ENCODE measurements at places on chromosomes 11 and 22.

- no peak for DNase-seq
Measured at GRCh38 chr11:102849311-102849710, 5.9 kb upstream of the MMP3 start.

- peak; percentile 50 for DNase-seq
Measured at GRCh38 chr11:123174196-123175183, 20.6 kb downstream of the CLMP start.

- DNase-seq: no peak
Measured at GRCh38 chr22:26333088-26333800, 95.8 kb upstream of the ASPHD2 start.

DNA sequence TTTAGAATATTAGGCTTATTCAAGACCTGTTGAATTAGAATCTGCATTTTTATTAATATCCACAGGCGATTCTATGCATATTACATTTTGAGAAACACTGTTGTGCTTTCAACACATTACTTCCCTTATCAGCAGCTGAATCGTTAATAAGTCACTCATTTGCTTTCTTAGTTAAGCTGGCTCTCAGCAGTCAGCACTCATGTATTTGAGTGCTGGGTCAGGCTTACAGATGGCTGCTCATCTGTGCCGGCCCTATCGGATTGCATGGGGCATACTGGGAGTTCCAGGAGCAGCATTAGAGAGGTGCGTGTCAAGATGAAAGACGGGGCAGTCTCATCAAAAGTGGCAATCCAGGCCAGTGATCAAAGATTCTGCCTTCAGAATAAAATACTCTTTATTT lies 10.8 kb upstream of the OR51L1 start:
- DNase-seq: peak; percentile 73

GRCh38 chr22:37549704-37550059 lies 10.6 kb upstream of the CDC42EP1 start:
- DNase-seq: peak; percentile 74

DNA sequence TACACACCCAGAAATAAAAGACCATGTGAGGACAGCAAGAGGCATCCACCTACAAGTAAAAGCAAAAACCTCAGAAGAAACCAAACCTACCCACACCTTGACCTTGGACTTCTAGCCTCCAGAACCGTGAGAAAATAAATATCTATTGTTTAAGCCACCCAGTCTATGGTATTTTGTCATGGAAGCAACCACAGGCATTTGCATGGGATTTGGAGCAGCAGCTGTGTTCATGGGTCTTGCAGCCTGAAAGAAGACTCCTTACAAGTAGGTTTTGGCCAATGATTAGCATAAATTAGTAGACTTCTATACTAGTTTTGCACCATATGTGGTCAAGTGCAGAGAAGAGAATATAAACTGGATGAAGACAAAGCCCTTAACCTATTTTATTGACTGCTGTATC lies 27.9 kb downstream of the FSHB start:
- no peak for DNase-seq

GRCh38 chr11:15801616-15802015 lies 554.7 kb downstream of the SOX6 start:
- no peak for DNase-seq

DNA sequence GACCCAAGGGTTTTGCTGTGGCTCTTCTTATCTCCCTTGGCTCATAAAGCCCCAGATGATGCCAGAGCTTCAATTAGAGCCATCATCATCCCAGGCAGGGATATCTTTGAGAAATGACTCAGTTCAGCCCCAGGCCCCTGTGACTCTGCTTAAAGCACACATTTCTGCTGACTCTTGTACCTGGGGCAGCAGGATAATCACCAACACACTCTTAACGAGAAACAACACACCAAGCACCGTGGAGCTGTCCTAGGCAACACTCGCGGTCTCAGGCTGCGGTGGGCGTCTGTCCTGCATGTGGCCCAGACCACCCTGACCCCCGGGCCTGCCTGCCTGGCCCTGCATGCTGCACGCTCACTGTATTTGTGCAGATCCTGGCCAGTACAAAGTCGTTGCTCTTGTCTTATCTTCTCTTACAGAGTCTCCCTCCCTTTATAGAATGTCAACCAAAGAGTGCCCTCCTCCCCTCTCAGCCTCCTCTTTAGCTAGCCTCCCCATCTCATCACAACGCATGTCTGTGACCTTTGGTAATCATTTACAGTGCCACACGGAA lies 114.2 kb upstream of the PARVA start:
- no peak for DNase-seq

GRCh38 chr11:120815319-120816100 lies 208.4 kb upstream of the TBCEL start:
- DNase-seq: no peak

DNA sequence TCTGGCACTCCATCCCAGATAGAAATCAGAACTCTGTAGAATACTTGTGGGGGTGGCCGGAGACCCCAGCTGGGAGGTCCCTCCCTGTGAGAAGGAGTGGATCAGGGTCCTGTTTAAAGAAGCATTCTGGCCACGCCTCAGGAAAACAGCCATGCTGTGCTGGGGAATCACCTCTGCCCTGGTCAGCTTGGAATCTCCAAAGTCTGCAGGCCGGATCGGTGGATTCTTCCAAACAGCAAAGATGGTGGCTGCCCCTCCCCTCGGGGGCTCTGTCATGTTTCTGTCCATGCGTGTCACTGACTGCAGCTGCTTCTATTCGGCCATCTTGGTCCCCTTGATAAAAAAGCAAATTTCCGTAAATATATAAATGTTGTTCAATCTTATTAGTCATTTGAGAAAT lies 365.9 kb downstream of the JRKL start:
- DNase-seq: no peak

DNA sequence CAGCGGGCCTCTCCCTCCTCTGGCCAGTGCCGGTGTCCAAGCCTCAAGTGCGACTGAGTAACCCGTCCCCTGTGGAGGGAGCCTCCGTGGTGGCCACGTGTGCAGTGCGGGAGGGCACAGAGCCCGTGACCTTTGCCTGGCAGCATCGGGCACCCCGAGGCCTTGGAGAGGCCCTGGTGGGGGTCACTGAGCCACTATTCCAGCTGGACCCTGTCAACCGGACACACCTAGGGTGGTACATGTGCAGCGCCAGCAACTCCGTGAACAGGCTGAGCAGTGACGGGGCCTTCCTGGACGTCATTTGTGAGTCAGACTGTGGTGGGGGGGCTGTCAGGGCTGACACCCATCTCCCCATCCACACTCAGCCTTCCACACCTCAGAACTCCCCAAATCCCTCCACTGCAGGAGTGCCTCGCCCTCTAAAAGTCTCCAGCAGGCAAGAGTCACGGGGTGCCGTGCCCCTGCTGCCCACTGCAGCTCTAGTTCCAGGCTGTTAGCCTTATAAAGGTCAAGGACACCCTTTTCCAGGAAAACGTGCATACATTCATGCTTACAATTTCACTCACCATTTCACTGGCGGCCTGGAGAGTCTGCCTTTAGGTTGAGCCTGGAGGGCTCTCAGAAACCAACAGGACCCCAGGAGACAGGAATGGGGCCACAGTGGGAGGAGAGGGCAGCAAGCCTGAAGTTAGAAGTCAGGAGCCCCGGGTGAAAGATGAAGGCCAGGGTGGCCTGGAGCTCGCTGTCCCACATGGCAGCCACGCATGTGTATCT lies 2.6 kb downstream of the VSIG10L2 start:
- no peak for DNase-seq

- no peak for DNase-seq
Measured at GRCh38 chr11:23869671-23870070, 627.2 kb upstream of the LUZP2 start.

GRCh38 chr11:131947511-131947910 lies 577.1 kb downstream of the NTM start:
- no peak for DNase-seq

GRCh38 chr11:8810540-8811301 lies 100.3 kb upstream of the AKIP1 start:
- peak; percentile 86 for DNase-seq

DNA sequence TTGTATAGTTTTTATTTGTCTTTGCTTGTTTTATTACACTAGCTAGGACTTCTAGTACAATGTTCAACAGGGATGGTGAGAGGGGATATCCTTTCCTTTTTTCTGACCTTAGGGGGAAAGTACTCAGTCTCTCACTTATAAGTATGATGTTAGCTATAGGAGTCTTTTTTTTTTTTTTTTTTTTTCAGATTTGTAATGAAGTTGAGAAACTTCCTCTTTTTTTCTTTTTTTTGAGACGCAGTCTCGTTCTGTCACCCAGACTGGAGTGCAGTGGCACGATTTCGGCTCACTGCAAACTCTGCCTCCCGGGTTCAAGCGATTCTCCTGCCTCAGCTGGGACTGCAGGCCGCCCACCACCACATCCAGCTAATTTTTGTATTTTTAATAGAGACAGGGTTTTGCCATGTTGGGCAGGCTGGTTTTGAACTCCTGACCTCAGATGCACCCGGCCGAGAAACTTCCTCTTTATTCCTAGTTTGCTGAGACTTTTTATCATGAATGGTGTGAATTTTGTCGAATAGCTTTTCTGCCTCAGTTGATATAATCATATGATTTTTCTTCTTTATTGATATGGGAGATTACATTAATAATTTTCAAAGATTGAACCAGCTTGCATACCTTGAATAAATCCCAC lies 10.9 kb downstream of the TRIM22 start:
- no peak for DNase-seq

DNA sequence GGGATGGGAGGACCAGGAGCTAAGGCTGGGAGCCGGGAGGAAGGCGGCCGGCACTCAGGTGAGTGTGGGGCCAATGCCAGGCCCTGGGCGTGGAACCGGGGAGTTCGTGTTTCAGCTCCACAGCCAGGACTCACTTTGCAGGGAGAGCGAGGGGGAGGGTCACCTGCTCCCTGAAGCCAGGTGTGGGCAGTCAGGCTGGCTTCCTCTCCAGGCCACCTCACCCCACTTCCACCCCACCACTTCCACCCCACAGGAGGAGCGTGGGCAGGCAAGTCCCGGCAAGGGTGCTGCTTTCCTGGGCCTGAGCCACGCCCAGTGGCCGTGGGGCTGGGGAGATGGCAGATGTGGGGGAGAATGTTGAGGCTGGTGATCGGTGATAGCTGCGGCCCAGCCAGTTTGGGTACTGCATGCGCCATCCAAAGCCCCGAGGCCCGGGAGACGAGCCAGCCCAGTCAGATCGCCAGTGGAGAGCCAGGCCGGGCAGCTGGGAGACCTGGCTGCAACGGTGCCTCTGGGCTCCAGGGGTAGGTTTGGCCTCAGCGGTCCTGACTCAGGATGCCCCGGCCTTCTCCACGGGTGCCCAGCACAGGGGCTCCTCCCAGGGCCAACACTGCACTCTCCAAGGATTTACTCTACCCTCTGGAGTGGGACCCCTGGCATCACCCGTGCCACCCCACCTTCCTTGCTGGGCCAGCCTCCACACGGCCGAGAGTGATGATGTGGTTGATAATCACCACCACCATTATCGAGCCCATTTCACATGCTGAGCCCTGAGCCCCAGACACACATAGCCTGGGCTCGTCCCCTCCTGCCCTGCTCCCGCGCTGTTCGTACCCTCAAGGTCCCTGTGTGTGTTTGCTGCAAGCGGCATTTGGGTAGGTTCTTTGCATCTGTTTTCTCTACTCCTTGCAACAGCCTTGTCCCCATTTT lies 93.8 kb downstream of the WNT7B start:
- no peak for DNase-seq

GRCh38 chr11:45163956-45164575 lies 17.6 kb downstream of the PRDM11 start:
- no peak for DNase-seq

GRCh38 chr22:29710922-29711593 lies 8.7 kb upstream of the CABP7 start:
- no peak for DNase-seq

- no peak for DNase-seq
Measured at GRCh38 chr22:35785181-35785923, 67.7 kb downstream of the APOL5 start.

DNA sequence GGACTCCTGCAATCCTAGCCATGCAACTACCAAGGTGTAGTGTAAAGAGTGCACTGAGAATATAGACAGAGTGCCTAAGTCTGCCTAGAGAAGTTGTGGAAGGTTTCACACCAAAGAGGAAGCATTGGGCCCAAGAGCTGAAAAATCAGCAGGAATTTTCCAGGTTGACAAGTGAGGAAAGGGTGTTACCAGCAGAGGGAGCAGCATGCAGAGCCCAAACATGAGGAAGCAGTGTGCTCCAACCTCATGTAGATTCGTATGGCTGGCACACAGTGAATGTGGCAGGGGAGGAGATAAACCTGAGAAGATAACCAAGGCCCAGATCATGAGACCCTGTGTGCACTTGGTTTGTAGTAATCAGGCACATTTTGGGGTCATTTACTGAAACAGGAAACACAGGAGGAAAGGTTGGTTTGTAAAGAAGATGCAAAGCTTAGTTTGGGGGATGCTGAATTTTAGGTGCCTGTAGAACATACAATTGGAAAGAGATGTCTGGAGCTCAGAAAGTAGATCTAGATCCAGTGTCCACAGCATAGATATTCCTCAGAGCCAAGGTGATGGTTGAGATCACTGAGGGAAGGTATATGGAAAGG lies 1.7 kb downstream of the HPX start:
- DNase-seq: peak; percentile 42

DNA sequence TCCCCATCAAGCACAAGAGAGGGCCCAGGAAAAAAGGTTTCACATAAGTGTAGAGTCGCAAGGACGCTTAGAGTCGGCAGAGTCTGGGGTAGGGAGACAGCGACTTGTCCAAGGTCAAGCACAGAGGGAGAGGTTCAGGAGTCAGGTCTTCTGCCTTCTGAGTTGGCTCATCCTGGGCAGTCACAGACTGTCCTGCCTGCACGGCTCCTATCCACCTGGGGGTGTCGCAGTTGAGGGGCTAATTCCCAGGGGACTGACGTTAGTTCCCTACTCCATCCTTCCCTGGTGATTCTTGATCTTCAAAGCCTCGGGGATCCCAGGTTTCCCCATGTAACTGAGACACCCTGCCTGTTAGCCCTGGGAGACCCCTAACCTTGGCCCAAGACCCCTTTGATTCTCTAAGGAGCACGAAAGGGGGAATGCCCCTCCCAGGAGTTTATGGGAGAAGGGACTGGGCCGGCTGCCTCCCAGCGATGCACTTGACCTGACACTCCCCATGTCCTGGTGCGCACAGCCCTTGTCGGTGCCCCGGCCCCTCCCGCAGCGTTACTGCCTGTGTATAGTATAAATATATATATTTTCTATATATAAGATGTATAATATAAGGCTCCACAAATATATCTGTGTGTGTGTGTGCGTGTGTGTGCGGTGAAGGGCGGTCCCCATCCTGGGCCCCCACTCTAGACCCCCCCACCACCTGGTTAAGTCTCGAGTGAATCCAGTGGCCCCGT lies 14.7 kb upstream of the TAB1 start:
- DNase-seq: no peak

GRCh38 chr22:47592791-47593190 lies 830.3 kb downstream of the TBC1D22A start:
- no peak for DNase-seq

- no peak for DNase-seq
Measured at GRCh38 chr11:125679397-125679796, 1.2 kb downstream of the ACRV1 start.

DNA sequence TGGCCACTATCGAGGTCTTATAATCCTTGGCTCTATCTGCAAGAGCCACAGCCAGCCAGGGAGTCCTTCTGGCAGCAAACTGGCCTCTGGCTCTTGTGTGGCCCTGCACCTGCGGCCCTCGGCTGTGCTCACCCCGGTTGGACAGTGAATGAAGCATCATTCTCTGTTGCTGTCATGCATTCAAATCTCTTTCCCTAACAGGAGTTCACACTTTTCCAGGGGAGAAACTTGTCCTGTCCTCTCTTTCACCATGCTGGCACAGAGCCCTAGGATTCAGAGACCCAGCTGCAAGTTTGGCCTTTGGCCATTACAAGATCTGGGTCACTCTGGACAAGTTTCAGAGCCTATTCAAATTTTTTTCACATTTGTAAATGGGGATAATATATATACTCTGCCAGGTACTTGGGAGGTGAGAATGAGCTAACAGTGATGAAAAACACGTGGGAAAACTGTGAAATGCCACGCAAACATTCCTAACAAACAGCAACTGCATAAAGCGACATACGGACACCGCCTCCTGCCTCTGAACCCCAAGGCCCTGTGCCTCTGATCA lies 34.2 kb downstream of the TMEM184B start:
- DNase-seq: no peak
